Neural cell (in vitro differentiated cells): ENCODE measurements at places on chromosomes 1 and 21. TPM values are rescaled to one million over a fixed set of nuclear protein-coding genes. Genes with fewer than 3 reads are reported as not detected.

Gene RYR2
- polyA plus RNA-seq, result 3.8 and 5.1 TPM in 2 replicates

Gene MAN1C1
- 0.66 and 1.3 TPM in 2 replicates for polyA plus RNA-seq

Gene GPR25
- not detected in 2 replicates for polyA plus RNA-seq

Gene CHRM3
- polyA plus RNA-seq, result 0.16 and 0.34 TPM in 2 replicates

Gene ERVH48-1
- polyA plus RNA-seq, result not detected in 2 replicates

Gene KRTAP19-3
- not detected in 2 replicates for polyA plus RNA-seq

Gene OLIG2
- polyA plus RNA-seq, result 0.84 and 0.90 TPM in 2 replicates

Gene SORT1
- 31.4 and 33.3 TPM in 2 replicates for polyA plus RNA-seq

Gene CCDC27
- polyA plus RNA-seq, result not detected in 2 replicates
